H54 (cell line): ENCODE measurements at places on chromosomes 6 and 20.

DNA sequence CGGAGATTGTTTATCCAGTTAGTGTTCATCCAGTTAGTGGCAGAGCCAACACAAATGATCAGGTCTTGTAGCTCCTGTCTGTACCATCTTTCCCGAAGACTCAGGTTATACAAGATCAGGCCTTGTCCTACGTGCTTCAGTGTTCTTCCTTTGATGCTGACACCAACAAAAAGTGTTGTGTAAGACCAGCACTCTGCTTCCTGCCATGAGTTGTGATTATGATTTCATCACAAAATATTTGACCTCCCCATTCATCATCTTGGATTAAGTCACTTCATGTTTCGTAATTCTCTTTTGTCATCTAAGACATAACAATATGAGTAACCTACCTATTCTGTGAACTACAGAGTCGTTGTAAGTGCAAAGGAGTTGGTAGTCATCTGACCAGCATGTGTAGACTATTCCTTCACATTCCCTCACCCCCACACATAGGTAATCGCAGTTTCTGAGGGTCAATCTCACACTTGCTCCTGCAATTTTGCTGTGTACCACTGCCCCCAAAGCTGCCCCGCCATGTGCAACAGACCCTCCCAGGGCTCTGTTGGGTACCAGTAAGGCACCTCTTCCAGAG is 135.6 kb upstream of the SLC22A23 start:
- peak; percentile 60 for DNase-seq

DNA sequence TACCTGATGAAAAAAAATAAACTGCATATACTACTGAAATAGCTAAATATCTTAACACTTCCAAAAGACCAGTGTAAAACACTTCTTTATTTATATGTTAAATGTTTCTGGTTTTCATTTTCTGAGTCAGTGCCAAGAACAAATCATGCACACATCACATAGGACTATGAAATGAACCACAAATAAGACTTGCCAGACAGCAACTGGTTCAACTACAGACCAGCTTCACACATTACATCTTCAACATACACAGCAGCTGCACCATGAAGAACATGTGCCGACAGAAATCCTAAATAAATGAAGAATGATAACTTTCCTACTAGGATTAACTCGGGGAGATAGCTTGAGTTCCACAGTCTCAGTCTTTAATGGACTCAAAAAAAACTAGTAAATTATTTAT is 168.3 kb upstream of the STXBP5 start:
- DNase-seq, result no peak

DNA sequence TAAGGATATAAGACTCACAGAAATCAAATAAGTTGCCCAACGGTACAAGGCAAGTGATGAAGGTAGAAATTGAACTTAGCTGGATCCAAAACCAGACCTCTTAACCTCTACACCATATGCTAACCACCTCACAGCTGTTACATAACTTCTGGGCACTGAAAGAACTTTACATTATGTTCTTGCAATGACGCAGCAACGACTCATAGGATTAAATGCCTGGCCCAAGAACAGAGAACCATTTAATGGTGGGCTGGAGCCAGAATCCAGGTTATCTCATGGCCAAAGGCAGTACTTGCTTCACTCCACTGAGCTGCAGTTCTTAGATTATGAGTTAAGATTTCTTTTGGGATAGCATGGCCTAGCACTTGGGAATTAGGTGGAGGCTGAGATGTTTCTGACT is 4.4 kb downstream of the TRMT6 start:
- peak; percentile 37 for DNase-seq

GRCh38 chr6:33197431-33198048 is 2.9 kb downstream of the RXRB start:
- DNase-seq, result peak; percentile 81

GRCh38 chr6:40436685-40437604 is 150.2 kb downstream of the LRFN2 start:
- DNase-seq, result peak; percentile 14

GRCh38 chr6:111562246-111562645 is 43.4 kb downstream of the TRAF3IP2 start:
- DNase-seq, result no peak

DNA sequence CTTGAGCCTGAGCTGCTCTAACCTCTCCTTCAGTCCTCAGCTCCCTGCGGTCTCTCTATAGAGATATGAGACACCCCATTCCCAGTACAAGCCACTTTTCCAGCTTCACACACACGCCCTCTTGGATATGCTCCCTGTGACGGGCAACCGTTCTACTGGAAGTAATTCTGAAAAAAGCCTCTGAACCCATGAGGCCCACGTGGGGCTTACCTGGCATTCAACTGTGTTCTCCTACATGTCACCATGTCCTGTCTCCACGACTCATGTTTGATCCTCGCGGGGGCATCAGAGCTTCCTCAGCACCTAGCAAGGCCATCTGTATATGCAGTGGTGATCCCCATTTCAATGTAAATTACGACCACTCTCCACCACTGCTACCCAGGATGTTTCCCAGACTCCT is 69.2 kb upstream of the DUSP22 start:
- DNase-seq, result no peak

- no peak for DNase-seq
These were observed 8.3 kb upstream of the TNXB start for GRCh38 chr6:32117461-32117860.

DNA sequence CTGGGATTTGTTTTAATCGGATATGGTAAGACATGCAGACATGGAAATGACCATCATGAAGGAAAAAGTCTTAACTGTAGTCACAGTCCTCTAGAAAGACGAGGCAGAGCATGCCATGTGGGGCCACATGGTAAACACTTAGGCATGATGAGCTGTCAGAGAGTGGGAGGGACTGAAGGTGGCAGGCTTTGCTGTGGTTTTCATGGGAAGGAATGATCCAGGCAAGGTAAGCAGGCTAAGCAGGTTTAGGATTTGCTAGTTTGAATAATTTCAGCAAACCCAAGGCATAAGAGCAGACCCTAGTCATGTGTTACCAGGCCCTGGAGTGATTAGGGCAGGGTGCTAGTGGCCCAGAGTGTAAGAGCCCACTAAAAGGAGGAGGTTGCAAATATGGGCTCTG is 47.2 kb upstream of the STMND1 start:
- DNase-seq, result no peak
